Activated CD8-positive, alpha-beta memory T cell treated with anti-CD3 and anti-CD28 coated beads for 4 hours (primary cell): ENCODE measurements at places on chromosomes 13 and 19.

DNA sequence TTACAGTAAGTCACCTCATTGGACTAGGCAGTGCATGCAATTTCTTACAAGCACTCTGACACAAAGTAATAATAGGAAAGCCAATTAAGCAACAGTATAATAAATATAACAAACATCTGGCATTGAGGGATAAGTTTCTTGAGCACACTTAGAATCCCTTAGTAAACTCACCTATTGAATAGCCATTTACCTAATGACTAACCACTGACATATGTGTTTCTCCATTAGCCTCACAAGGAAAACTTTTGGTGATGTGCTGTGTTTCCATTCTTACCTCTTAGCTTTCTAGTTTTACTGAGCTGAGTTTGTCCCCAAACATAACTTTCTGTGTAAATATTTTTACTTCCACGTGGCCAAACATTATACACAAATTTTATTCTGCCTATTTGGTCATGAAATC is 47.4 kb upstream of the PCDH9 start:
- DNase-seq: no peak

DNA sequence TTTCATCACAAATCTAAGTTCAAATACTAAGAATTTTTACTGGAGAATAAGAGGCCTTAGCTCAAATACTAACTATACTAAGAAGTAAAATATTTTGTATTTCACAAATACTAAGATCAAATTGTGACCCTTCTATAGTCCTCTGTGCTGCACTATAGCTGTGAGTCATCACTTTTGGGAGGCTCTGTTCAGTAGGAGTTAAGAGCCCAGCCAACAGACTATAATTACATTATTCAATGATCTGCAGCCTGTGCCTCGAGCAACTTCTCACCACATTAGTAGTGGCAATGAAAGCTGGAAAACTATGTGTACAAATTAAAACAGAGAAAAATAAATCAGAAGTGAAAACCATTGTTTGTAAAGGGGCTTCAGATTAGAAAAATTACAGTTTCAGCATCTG is 147.3 kb upstream of the GPC6 start:
- no peak for DNase-seq

- DNase-seq: no peak
Observed at GRCh38 chr13:29849071-29849631, 1.3 kb downstream of the UBL3 start.

GRCh38 chr13:111449041-111449440 is 128.6 kb downstream of the TEX29 start:
- DNase-seq: no peak

DNA sequence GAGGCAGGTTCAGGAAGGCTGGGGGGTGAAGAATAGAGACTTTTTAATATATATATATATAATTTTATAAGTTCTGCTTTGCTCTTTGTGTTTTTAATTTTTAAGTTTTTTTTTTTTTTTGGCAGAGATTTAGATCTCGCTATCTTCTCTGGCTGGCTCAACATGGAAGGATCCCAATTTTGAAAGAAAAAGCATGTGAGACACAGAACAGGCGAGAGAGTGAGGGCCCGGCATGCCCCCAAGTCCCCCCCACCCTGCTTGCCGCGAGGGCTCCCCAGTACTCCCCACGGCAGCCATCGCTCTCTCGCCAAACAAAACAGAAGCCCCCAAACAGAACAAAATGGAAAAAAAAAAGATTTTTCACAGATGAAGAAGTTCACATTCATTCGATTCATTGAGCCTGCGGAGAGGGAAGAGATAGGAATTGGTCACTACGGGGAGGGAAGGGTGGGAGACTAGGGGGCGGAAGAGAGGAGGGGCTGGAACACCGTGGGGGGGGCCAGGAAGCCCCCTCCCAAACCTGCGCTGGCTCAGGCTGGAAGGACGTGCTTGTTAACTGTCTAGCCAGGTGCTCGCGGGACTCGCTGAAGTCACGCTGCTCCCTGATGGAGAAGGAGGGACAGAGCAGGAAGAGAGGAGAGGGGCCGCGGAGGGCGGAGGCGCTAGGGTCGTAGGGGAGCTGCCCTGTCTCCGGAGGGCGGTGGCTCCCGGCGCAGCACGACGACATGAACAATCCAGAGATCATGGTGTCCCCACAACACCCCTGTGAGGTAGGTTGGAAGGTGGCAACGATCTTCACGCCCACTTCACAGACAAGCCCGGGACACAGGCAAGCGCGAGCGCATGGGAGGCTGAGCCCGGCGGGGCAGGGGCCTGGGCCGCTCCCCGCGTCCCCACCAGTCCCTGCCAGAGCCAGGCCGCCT is 10.6 kb downstream of the KHSRP start:
- no peak for DNase-seq

GRCh38 chr13:52195401-52195837 is 36.0 kb upstream of the NEK3 start:
- peak; percentile 42 for DNase-seq

GRCh38 chr13:79932556-79932955 is 408.4 kb downstream of the SPRY2 start:
- DNase-seq: no peak

GRCh38 chr13:46314587-46314986 is 72.5 kb downstream of the RUBCNL start:
- DNase-seq: no peak

- no peak for DNase-seq
Observed at GRCh38 chr19:35037716-35038622, 3.6 kb upstream of the HPN start.

- DNase-seq: no peak
Observed at GRCh38 chr13:44388427-44389059, 14.9 kb downstream of the SERP2 start.

GRCh38 chr13:22168437-22169190 is 497.7 kb downstream of the FGF9 start:
- no peak for DNase-seq

- DNase-seq: no peak
Observed at GRCh38 chr13:95512957-95513356, 39.6 kb upstream of the CLDN10 start.

DNA sequence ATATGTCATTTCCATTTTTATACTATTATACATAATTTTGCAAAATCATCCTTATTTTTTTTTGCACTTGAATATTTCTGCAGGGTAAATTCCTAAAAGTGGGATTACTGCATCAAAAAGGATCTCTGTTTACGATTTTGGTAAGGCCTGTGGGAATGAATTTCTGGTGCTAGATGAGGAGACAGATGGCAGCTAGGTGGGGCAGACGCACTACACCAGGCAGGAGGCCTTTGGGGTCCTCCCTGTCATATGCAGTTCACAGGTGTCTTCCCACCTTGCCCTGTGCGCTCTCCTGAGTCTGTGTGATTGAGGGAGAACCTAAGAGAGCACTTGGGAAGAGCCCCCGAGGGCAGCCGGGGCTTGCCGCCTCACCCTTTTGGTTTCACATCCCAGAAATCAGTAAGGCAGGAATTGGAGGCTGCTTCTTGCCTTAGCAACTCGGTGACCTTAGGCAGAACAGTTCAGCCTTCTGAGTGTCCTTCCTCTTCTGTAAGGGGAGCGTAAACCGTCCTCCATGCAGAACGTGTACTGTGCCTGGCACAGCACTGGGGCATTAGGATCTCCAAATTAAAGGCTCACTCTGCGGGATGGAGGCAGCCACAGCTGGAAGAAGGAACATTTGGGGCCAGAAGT is 13.4 kb upstream of the GJB2 start:
- no peak for DNase-seq

DNA sequence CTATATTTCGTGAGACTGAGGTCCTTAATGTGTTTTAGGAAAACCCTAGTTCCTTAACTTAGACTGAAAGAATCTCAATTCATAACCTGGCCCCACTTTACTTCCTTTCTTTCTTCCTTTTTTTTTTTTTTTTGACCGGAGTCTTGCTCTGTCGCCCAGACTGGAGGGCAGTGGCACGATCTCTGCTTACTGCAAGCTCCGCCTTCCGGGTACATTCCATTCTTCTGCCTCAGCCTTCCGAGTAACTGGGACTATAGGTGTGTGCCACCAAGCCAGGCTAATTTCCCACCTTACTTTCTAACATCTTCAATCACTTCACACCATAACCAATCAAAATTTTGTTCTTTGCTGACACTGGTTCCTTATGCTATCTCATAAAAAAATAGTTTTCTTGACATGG is 2097.0 kb downstream of the PCDH9 start:
- no peak for DNase-seq

DNA sequence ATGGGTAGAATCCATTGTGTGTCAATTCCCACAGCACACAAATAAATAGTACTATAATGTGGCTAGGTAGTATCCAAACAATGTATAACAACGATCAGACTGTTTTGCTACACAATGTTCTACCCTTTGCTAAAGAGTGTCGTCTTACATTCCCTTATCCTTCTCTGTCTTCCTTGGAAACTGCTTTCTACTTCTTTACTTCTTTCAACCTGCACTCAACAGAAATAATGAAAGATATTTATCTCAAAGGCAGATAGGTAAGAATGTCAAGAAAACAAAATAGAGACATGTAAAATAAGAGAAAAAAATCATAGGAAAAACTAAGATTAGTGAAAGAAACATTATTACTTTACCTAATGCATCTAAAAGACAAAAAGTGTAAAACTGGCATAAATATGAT is 814.7 kb downstream of the PCDH9 start:
- no peak for DNase-seq

DNA sequence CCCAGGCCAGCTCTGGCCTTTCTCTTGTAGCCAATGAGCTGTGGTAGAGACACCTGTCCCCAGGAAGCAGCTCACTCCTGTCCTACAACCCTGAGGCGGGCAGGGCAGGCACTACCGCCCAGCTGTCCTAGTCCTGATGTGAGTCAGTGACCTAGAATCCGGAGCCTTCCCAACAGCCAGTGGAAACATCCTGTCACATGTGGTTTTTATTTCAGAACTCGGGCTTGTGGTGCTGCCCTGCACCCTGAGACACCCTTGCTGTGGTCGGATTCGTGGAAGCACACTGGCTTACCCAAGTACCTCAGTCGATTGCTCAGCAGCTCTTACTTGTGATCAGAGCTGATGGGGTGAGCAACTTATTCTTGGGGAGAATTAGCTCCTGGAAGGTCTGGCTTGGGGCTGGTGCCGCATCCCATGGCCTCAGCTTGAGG is 83.6 kb upstream of the ARHGEF7 start:
- DNase-seq: no peak

DNA sequence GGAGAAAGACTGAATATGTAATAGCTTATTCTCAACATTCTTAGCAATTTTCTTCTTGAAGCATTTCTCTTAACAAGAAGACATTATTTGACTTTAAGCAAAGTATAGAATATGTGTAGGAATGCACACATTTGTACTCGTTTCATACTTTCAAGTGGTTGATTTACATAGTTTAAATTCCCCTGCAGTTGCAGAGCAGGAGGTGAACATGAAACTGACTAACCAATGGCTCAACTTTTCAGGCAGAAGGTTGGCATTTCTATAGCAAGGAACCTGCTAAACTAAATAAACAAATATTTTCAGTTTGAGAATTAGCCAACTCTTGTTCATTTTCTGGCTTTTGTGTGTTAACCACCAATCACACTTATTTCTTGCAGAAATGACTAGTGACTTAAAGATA is 145.4 kb upstream of the MYO16 start:
- DNase-seq: no peak

DNA sequence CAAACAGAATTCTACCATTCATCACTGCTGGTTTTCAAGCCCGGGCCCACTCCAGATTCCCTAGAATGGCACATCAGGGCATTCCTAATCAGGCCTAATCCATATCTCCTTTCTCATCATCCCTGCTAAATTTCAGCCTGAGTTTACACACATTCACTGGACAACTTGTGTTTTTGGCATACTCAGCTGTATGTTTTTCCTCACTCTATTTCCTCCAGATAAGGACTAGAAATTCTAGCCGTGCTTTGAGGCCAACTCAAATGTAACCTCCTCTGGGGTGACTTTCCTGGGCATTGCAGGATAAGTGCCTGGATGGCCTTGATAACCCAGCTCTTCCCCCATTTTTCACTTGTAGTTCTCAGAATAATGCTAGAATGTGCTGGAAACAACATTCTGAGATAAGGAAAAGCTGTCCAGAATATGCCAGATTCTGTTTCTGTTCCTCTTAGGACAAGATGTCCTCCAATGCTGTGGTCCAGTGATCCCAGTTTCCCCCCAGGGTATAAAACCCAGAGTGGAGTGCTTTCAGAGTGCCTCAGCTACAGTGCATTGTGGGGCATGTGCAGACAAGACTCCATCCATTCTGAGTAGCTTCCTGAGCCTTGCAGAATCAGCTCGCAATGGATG is 66.9 kb upstream of the CLDN10 start:
- no peak for DNase-seq

DNA sequence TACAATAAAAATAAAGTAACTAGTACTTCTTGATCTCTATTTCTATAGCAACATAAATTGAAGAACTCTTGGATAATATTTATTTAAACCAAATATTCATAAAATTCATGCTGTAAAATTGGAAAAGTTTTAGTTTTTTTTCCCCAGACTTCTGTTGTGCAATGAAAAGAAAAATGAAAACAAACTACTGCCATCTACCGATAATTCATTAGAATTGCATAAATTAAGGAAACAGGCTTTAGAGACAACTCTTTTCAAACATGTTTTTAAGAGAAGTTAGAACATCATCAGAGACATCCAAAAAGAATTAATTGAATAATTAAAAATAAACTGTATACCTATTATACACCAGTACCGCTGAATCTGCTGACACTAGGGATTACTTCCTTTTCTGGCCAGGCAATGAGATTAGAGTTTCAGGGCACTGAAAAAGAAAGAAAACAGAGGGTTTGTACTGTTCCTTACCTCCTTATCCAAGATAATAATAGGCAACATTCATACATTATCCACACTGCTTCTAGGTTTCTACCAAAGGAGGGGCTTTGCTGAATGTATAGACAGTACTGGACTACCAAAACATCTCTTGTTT is 4.9 kb downstream of the CCDC122 start:
- no peak for DNase-seq

- DNase-seq: no peak
Observed at GRCh38 chr13:22110368-22110767, 439.5 kb downstream of the FGF9 start.

- no peak for DNase-seq
Observed at GRCh38 chr13:41916173-41916954, 44.5 kb downstream of the VWA8 start.

- no peak for DNase-seq
Observed at GRCh38 chr13:44311011-44311780, 62.4 kb upstream of the SERP2 start.

DNA sequence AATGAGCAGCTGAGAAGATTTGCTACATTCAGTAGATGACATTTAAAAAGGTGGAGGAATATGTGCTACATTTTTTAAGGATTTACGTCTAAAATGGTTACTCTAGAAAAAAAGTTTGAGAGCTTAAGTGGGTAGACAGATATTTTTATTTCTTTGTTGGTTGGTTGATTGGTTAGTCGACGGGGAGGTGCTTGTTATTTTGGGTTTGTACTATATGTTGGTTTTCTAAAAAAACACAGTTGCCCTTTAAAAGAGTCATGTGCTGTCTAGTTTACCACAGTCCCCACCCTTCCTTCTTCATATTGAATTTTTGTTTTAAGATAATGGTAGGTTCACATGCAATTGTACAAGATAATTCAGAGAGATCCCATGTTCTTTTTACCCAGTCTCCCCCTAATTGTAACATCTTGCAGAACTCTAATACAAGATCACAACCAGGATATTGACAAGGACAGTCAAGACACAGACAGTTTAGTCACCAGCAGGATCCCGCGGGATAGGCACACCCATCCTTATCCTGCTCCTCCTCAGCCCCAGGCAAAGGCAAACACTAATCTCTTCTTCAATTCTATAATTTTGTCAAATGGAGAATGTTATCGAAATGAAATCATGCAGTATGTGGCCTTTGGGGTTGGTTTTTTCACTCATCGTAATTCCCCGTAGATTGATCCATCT is 171.4 kb downstream of the FOXO1 start:
- no peak for DNase-seq
